Stimulated activated CD4-positive, alpha-beta T cell treated with anti-CD3 and anti-CD28 coated beads, Interleukin-15, amount 100 ng/mL, for 1 hour (primary cell): ENCODE measurements at places on chromosomes 6 and 20.

DNA sequence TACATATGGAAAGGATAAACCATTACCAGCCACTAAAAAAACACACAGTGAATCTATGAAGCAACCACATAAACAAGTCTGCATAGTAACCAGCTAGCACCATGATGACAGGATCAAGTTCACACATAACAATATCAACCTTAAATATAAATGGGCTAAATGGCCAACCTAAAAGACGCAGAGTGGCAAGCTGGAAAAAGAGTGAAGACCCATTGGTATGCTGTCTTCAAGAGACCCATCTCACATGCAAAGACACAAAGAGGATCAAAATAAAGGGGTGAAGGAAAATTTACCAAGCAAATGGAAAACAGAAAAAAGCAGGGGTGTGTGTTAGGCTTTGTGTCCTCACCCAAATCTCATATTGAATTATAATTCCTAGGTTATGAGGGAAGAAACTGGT lies 909.2 kb downstream of the EPHA7 start:
- no peak for DNase-seq

DNA sequence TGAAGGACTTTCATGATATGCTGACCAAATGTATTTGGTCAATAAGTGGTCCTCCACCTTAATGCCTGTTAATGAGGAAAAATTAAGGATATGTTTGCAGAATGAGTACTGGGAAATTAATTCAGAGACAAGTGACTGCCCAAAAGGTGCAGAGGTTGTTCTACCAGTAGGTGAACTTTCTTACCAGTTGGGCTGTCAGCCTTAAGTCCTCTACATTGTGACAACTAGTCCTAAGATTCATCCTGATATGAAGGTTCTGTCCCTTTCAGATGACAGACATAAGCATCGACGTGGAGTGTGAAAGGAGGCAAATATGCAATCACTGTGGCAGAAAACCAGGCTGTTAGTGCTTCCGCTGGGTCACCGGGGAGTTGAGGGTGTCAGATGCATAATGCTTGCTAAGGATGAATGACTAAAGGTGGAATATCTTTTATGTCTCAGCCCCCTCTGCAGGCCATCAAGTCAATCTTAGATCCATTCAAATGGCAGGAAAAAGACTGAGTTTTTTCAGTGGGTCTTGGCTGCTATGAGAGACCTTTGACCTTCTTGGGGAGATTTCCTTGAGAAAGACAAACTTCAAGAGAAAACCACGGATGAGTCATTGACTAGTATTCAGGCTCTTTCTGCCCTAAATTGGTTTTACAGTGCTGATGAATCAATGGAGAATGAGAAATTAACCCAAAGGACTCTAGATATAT lies 226.0 kb downstream of the TPBG start:
- no peak for DNase-seq

DNA sequence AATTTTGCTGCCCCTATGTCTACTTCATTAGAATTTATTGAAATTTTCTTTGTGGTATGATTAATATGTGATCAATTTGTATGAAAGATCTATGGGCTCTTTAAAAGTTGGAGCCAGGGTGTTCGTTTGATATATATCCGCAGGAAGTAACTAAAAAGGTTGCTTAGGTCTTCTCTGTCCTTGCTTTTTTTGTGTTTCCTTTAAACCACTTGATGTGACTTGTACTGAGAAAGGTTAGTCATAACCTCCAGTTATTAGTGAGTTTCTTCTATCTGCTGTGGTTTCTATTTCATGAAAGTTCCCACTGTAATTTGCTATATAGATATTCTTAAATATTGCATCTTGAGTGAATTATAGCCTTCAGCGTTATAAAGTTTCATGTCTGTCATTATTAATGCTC lies 585.3 kb upstream of the ARID1B start:
- DNase-seq, result no peak

DNA sequence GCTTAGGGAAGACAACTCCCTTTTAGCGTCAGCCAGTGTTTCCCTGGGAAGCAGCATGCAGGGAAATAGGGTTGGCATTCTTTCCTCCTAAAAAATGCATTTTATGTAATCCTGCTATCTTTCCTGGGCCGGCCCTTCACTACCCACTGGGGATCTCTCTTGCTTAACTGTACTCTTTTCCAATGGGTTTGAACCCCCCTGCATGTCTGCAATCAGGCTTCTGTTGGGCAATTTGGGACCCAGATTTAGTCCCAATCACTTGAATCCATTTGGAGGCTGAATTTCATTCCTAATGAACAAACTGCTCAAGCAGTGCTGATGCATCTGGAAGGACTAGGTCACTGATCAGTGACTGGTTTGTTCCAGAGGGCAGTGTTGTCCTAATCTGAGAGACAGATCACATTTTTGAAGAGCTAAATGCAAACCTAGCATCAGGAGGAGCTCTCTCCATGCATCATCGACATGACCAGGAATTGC lies 152.0 kb downstream of the TSHZ2 start:
- no peak for DNase-seq

DNA sequence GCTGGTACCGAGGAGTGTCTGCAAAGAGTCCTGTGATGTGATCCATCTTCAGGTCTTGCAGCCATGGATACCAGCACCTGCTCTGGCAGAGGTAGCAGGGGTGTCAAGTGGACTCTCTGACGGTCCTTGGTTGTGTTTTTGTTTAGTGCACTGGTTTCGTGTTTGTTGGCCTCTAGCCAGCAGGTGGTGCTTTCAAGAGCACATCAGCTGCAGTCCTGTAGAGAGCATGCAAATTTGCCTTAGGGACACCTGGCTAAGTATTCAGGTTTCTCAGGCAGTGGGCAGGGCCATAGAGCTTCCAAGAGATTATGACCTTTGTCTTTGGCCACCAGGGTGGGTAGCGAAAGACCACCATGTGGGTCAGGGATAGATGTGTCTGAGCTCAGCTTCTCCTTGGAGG lies 14.5 kb upstream of the RGS17 start:
- DNase-seq, result no peak

GRCh38 chr20:63274381-63275228 lies 2.0 kb downstream of the ARFGAP1 start:
- DNase-seq, result no peak

DNA sequence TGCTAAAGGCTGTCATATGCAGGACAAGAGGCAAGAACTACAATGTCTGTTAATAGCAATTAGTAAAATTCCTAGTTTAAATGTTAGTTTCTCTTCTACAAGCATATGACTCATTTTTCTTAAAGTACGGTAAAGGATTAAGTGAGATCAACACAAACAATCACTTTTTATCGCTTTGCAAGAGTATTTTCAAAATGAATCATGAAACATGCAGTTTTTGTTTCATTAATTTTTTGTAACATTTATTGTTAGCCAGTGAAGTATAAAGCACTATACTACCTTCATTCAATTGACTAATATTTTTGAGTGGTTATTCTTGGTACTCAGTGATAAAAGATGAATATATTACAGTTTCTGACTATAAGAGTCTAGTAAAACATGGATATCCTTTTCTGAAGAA lies 138.6 kb downstream of the AHI1 start:
- DNase-seq, result no peak

DNA sequence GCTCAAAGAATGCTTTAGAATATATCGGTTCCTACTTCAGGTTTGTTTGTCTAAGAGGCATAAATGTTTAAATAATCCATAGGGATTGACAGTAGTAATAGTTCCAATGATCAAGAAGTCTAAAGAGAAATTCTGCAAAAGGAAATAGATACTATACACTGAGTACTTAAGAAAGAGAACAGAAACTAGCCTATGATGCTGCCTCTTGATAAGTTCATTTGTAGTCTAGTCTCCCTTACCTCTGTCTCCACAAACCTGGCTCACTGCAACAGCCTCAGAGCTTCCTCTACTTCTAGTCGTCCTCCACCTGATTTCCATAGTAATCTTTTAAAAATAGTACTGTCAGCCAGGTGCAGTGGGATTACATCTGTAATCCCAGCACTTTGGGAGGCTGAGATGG lies 511.8 kb downstream of the LMBRD1 start:
- no peak for DNase-seq

- DNase-seq, result no peak
Observed at GRCh38 chr6:112030961-112031660, 22.8 kb upstream of the CCN6 start.

- DNase-seq, result no peak
Observed at GRCh38 chr20:59135093-59135492, 28.5 kb upstream of the ZNF831 start.

DNA sequence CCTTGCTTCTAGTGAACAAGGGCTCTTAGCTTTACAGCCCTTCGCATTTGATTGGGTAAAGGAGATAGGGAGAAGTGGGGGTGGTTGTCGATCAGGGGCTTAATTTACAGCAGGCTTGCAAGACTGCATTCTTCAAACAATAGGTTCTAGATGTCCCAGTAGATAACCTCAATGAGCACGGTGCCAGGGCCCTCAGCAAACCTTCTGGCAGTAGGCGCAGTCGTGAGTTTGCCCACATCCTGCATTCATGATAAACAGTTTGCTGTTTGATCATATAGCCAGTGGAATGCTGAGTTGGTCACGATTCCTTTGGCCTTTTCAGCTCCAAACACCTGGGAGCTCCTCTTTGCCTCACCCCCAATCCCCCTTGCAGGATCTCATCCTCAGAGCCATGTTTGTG lies 27.5 kb downstream of the SUN5 start:
- DNase-seq, result no peak

DNA sequence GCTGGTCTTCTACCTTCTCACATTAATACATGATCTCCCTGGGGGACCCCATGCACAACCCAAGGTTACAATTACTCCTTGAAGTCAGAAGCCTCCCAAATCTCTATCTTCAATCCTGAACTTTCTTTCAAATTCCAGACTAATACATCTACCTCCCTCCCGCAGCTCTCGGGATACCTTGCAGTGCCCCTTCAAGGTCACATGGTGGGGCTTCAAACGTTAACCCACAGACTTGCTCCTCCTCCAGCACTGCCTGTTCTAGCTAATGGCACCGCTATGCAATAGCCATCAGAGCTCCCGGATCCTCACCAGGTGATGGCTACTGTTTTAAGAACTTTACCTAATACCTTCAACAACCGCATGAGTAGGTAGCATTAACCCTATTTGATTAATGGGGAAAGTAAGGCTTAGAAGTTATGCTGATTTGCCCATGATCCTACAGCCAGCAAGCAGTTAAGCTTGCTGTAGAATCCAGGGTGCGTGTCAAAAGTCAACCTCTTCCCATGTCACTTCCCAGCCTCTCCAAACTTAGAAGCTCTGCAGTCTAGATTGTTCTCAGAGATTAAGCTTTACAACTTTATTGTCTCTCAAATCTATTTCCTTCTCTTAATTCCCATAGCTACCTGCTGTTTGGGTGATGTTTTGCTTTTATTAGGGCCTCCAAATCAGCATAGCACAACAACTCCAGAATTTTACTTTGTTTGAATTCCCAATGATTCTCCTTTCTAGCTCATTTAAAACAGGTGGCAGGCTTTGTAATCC lies 44.7 kb downstream of the PLAGL1 start:
- no peak for DNase-seq

DNA sequence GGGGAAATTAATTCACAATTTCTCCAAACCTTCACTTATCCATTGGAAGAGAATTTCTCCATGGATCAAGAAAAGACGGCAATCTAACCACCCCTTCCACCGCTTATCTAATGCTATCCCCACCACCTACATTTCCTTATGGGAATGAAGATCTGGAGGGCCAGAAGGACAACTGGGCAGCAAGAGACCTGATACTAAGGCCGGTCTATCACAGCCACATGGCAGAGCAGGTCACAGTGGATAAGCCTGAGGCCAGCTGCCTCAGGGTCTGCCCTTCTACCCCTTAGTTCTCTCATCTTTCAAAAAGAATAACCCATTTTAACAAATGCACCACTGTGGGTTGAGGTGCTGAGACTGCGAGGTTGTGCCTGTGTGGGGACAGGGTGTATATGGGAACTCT lies 37.1 kb downstream of the MAN1A1 start:
- DNase-seq, result no peak

- DNase-seq, result no peak
Observed at GRCh38 chr6:111865049-111865585, 8.1 kb downstream of the FYN start.
